Mesendoderm (in vitro differentiated cells): ENCODE measurements at places on chromosomes 7 and 10.

- peak; percentile 75 for DNase-seq
- H3K4me3 ChIP-seq: no peak overlapping the region
- peaks cover 27% of the 10 kb centered on the region for H3K4me1 ChIP-seq
- H3K36me3 ChIP-seq: no peaks in the 10 kb centered on the region
These were observed 22.8 kb downstream of the GNA12 start for GRCh38 chr7:2821161-2821841.

GRCh38 chr10:19889256-19889655, 73.0 kb downstream of the PLXDC2 start:
- H3K27ac ChIP-seq: no peak overlapping the region
- no peaks in the 10 kb centered on the region for H3K27me3 ChIP-seq
- no peak for DNase-seq
- no peaks in the 10 kb centered on the region for H3K36me3 ChIP-seq

GRCh38 chr7:44289341-44290251, 35.8 kb downstream of the CAMK2B start:
- no peak overlapping the region for H3K27ac ChIP-seq
- H3K36me3 ChIP-seq: no peaks in the 10 kb centered on the region
- H3K4me3 ChIP-seq: no peak overlapping the region

- H3K4me1 ChIP-seq: peaks cover 4% of the 10 kb centered on the region
- peak; percentile 63 for DNase-seq
- H3K27me3 ChIP-seq: no peaks in the 10 kb centered on the region
- no peaks in the 10 kb centered on the region for H3K36me3 ChIP-seq
- H3K4me3 ChIP-seq: no peak overlapping the region
- no peak overlapping the region for H3K27ac ChIP-seq
These were observed 46.3 kb downstream of the EGFR start for GRCh38 chr7:55065079-55065478.

GRCh38 chr7:159113056-159113455, 31.6 kb downstream of the VIPR2 start:
- no peaks in the 10 kb centered on the region for H3K36me3 ChIP-seq
- H3K27ac ChIP-seq: no peak overlapping the region
- no peaks in the 10 kb centered on the region for H3K27me3 ChIP-seq
- no peak for DNase-seq

DNA sequence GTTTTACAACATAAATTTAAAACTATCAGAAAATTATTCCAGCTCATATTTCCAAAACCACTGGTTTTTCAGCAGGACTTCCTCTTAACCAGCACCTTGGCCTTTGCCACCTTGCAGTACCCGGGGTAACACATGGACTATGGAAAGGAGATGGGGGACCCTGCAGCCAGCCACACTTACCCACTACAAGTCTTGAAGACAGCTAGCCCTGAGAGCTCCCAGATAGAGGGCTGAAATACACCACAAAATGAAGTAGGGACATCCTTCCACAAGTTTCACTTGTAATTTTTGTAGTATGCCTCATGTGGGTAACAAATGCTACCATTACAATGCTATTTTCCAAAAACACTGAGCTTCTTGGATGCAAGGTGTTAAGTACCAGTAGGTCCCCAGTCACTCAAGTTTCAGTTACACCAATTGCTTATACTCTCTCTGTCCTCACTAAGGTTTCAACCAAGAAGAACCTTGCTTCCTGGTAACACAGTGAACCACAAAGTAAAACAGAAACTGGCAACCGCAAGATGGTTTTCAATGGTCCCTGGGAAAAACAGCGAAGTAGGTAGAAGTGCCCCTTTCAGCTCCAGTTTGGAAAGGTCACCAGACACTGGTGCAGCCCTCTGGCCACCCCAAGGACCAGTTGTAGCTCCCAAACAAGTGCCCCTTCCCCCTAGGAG, 110.9 kb downstream of the SGMS1 start:
- no peak for DNase-seq
- H3K4me3 ChIP-seq: no peak overlapping the region
- H3K36me3 ChIP-seq: no peaks in the 10 kb centered on the region
- H3K4me1 ChIP-seq: no peaks in the 10 kb centered on the region

DNA sequence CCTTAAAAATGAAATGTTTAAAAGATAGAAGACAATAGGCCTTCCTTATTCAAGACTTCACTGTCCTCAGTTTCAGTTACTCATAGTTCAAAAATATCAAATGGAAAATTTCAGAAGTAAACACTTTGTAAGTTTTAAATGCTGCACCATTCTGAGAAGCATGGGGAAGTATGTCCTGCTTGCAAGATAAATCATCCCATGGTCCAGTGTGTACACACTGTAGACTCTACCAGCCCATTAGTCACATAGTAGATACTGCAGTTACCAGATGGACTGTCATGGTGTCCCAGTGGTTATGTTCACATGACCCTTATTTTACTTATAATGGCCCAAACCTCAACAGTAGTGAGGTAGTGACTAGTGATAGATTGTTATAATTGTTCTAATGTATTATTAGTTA, 69.5 kb downstream of the PTPN12 start:
- H3K36me3 ChIP-seq: peaks cover 1% of the 10 kb centered on the region
- H3K4me1 ChIP-seq: no peaks in the 10 kb centered on the region
- no peak overlapping the region for H3K27ac ChIP-seq
- no peak for DNase-seq
- no peaks in the 10 kb centered on the region for H3K27me3 ChIP-seq
- H3K4me3 ChIP-seq: no peak overlapping the region

GRCh38 chr10:35341521-35341920, 5.2 kb downstream of the CCNY start:
- H3K27me3 ChIP-seq: no peaks in the 10 kb centered on the region
- DNase-seq: no peak
- no peak overlapping the region for H3K27ac ChIP-seq
- no peak overlapping the region for H3K4me3 ChIP-seq
- no peaks in the 10 kb centered on the region for H3K4me1 ChIP-seq

- H3K27ac ChIP-seq: no peak overlapping the region
- DNase-seq: peak; percentile 68
- no peaks in the 10 kb centered on the region for H3K4me1 ChIP-seq
These were observed 110.8 kb upstream of the PTN start for GRCh38 chr7:137454246-137454724.

GRCh38 chr7:29853072-29853471, 46.8 kb downstream of the WIPF3 start:
- H3K36me3 ChIP-seq: no peaks in the 10 kb centered on the region
- H3K4me1 ChIP-seq: no peaks in the 10 kb centered on the region
- no peak overlapping the region for H3K4me3 ChIP-seq
- peak; percentile 5 for DNase-seq

DNA sequence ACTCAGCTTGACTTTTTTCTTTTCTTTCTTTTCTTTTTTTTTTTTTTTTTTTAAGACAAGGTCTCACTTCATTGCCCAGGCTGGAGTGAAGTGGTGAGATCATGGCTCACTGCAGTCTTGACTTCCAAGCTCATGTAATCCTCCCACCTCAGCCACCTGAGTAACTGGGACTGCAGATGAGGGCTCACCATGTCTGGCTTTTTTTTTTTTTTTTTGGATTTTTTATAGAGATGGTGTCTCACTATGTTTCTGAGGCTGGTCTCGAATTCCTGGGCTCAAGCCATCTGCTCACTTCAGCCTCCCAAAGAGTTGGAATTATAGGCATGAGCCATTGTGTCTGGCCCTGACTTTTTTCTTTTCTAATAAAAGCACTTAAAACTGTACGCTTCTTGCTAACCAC, 358.2 kb upstream of the IGFBP3 start:
- no peaks in the 10 kb centered on the region for H3K4me1 ChIP-seq
- no peak overlapping the region for H3K4me3 ChIP-seq
- H3K27ac ChIP-seq: no peak overlapping the region
- no peak for DNase-seq
- H3K36me3 ChIP-seq: no peaks in the 10 kb centered on the region

DNA sequence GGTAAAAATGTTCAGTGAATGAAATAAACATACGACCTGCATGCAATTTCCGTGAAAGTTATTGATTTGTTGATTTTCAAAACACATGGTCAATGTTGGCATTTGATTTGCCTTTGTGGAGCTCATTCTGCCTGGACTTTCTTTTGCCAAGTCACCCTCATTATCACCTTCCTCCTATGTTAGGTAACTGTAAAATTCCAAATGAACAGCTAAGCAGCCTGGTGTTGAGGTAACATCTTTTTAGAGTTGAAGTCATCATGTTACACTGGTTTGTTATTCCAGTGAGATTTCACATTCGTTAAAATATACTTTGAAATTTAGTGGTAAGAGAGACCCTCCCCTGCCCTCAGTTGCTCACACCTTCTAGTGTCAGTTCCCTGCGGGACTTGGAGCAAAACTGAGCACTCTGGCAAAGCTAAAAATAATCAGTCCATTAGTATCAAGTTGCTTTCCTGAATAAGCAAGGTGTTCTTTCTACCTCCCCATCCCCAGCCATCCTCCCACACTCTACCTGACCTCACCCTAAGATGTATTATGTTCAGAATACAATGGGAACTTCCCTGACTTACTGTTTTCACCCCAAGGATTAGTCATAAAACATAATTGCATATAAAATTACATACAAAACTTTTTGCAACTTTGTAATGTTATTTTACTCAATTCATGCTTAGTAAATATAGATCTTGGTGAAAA, 283.3 kb upstream of the SEMA3A start:
- no peaks in the 10 kb centered on the region for H3K4me1 ChIP-seq
- no peak overlapping the region for H3K27ac ChIP-seq
- H3K36me3 ChIP-seq: no peaks in the 10 kb centered on the region
- peak; percentile 94 for DNase-seq

GRCh38 chr7:158386355-158386618, 201.3 kb downstream of the PTPRN2 start:
- no peak overlapping the region for H3K27ac ChIP-seq
- H3K36me3 ChIP-seq: no peaks in the 10 kb centered on the region
- H3K27me3 ChIP-seq: no peaks in the 10 kb centered on the region
- no peak overlapping the region for H3K4me3 ChIP-seq

- no peaks in the 10 kb centered on the region for H3K4me1 ChIP-seq
- no peak overlapping the region for H3K4me3 ChIP-seq
- no peak for DNase-seq
- H3K36me3 ChIP-seq: no peaks in the 10 kb centered on the region
These were observed 70.1 kb downstream of the HACD1 start for GRCh38 chr10:17547060-17547459.

GRCh38 chr10:47246406-47247147, 53.4 kb upstream of the GDF10 start:
- no peaks in the 10 kb centered on the region for H3K27me3 ChIP-seq
- no peaks in the 10 kb centered on the region for H3K36me3 ChIP-seq
- H3K4me1 ChIP-seq: no peaks in the 10 kb centered on the region
- H3K4me3 ChIP-seq: no peak overlapping the region
- H3K27ac ChIP-seq: no peak overlapping the region
- no peak for DNase-seq

GRCh38 chr10:32153252-32153651, 97.0 kb upstream of the KIF5B start:
- DNase-seq: no peak
- H3K36me3 ChIP-seq: no peaks in the 10 kb centered on the region
- H3K27ac ChIP-seq: no peak overlapping the region
- no peaks in the 10 kb centered on the region for H3K27me3 ChIP-seq
- peaks cover 9% of the 10 kb centered on the region for H3K4me1 ChIP-seq
- no peak overlapping the region for H3K4me3 ChIP-seq

DNA sequence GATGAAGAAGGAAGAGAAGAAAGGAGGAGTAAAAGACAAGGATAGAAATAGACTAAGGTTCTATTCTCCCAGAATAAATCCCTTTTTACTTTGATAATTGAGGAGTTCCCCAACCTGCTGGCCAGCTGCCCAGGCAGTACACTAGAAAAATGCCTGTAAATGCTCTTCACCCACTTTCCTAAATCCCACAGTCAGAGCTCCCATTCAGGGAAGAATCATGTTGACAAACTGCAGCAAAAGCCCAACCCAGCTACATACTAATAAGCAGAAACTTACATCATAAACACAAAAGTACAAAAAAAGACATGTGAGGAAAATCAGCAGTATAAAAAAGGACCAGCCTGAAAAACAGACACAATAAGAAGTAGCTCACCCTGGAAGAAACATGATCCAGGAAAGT, 15.8 kb upstream of the KDM7A start:
- no peak overlapping the region for H3K4me3 ChIP-seq
- DNase-seq: no peak
- no peaks in the 10 kb centered on the region for H3K27me3 ChIP-seq
- no peaks in the 10 kb centered on the region for H3K36me3 ChIP-seq
- H3K27ac ChIP-seq: no peak overlapping the region
- no peaks in the 10 kb centered on the region for H3K4me1 ChIP-seq

DNA sequence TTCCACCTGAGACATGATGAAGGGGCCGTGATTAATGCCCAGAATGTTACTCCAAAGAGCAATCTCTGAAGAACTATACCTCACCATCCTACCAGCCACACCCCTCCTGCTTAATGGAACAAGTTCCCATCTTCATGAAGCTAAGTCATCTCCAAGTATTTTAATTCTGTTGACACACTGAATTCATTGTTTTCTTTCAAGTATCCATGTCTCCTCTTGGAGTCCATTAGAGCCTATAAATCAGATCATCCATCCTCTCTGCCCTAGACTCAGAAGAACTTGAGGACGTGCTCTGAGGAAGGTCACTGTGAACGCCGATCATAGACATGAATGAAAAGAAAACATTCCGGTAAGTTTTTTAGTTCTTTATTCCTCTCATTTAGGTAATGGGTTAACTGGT, 126.8 kb downstream of the RSU1 start:
- no peaks in the 10 kb centered on the region for H3K36me3 ChIP-seq
- H3K4me1 ChIP-seq: no peaks in the 10 kb centered on the region
- H3K4me3 ChIP-seq: no peak overlapping the region
- no peaks in the 10 kb centered on the region for H3K27me3 ChIP-seq
- no peak overlapping the region for H3K27ac ChIP-seq
- no peak for DNase-seq

DNA sequence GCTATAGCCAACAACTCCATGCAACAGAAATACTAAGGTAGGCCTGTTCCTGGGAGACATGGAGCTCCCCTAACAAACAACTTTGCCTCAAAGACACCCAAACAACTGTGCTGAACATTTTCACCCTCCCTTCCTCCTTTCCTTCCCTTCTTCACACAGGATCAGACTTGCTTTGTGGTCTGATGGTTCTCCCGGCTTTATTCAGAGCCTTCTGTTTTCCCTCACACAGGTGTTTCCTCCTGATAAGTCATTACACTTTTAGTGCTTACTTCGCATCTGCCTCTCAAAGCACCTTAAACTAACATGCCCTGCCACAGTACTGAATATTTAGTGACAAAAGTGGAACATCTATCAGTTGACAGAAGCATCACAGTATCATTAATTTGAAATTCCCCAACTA, 56.3 kb upstream of the YAE1 start:
- H3K27me3 ChIP-seq: no peaks in the 10 kb centered on the region
- no peak for DNase-seq
- H3K36me3 ChIP-seq: no peaks in the 10 kb centered on the region
- no peak overlapping the region for H3K4me3 ChIP-seq
- H3K4me1 ChIP-seq: peaks cover 2% of the 10 kb centered on the region
- no peak overlapping the region for H3K27ac ChIP-seq
